SK-N-MC (cell line): ENCODE measurements at places on chromosomes 16 and 17.

- DNase-seq, result no peak
Observed at GRCh38 chr17:2049333-2050299, 5.3 kb upstream of the HIC1 start.

DNA sequence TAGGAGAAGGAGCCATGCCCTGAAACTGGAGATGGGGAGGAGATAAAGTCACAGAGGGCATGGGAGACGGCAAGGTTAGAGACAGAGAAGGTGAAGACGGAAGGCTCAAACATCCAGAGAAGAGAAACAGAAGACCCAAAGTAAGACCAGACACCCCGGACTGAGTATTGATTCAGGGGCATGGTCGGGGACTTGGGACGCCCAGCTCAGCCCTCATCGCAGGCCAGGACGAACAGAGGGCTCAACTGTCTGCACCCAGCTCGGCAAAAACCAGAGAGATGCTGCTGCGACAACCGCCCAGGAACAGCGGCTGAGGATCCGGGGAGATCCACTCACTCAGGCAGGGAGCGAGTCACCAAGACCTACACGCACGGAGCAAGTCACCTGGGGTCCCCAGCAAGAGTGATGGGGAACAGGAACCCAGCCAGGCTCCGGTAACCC is 999 bp downstream of the XYLT1 start:
- DNase-seq, result no peak

- DNase-seq, result no peak
Observed at GRCh38 chr16:67544844-67545664, 16.4 kb downstream of the RIPOR1 start.

GRCh38 chr17:50877838-50878237 is 11.7 kb upstream of the TOB1 start:
- DNase-seq, result no peak

DNA sequence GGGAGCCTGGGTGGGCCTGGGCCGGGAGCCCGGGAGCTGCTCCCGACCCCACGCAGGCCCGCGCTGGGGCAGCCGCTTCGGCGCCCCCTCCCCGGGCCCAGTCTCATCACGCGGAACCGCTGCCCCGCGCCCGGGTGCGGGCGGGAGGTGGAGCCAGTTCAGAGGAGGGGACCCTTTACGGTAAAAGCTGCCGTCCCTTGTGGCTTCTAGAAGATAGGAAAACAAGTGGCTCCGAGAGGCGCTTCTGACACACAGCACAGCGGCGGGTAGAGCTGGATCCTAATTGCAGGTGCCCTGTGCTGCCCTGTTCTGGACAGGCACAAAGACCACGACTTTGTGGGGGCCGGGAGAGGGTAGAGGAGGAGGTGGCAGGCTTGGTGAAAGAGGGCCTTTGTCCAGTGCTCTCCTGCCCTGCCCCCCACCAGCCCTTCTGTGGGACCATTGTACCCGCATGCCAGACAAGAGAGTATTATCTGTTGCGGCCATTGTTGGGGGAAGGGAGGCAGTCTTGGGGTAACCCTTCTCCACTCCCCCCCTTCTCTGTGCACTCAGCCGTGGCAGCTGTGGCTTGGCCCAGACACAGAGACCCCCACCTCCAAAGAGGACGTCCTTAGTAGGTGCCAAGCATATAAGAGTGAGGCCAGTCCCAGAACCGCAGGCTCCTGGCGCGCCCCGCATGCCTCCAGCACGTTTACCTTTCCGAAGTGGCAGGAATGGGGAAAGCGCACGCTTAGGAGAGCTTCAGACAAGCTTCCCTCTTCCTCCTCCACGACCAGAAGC is 736 bp downstream of the CNP start:
- DNase-seq, result no peak
